ENCODE measurements at places on chromosomes 16 and 17.

DNA sequence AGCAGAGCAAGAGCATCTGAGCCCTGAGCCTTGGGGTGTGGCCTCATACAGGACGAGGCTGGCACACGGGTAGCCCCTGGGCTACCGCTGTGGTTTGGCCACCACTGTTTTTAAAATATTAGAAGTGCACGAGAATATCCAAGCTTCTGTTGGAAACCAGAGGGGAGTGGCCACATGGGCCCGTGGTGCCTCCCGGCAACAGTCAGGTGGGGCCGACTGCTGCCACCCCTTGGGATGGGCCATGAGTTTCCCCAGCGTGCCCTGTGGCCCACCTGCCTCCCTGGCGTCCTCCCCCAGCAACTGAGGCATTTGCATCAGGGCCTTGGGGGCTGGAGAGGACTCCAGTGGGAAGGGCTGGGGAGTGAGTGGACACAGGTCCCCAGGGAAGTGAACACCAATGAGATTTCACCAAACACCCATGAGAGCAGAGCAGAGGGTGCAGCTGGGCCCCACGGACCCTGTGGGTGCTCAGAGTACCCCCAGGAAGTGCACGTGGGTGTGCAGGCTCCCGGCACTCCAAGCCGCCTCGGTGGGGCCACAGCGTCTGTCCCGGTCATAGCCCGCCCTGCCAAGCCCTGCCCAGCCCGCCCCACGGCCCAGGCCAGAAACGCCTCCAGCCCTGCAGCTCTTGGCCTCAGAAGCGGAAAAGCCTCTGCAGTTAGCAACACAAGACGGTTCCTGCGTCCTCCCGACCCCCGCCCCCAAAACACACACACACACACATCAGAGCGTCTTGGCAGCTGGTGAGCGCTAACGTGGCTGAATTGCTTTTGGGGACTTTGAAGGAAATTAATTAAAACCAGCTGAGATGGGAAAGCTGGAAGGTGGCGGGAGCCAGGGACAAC is 22.7 kb downstream of the ZNF469 start:
- DNase-seq, result no peak

DNA sequence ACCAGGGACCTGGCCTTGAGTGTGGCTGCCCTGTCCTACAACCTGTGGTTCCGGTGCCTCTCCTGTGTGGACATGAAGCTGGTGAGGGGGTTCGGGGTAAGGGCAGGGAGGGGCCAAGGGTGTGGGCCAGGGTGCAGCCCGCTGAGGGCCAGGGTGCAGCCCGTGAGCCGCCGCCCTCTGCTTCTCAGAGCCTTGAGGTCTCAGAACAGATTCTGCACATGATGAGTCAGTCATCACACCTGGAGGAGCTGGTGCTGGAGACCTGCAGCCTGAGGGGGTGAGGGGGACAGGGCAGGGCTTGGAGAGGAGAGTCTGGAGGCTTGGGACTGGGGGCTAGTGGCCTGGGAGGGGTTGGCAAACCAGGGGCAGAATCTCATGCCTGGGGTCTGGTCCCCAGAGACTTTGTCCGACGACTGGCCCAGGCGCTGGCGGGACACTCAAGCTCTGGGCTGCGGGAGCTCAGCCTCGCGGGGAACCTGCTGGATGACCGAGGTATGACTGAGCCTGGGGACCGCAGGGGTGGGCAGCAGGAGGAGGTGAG is 2.2 kb downstream of the CARMIL2 start:
- DNase-seq, result no peak

- no peak for DNase-seq
Measured at GRCh38 chr17:4098521-4099209, 44.2 kb downstream of the ZZEF1 start.

DNA sequence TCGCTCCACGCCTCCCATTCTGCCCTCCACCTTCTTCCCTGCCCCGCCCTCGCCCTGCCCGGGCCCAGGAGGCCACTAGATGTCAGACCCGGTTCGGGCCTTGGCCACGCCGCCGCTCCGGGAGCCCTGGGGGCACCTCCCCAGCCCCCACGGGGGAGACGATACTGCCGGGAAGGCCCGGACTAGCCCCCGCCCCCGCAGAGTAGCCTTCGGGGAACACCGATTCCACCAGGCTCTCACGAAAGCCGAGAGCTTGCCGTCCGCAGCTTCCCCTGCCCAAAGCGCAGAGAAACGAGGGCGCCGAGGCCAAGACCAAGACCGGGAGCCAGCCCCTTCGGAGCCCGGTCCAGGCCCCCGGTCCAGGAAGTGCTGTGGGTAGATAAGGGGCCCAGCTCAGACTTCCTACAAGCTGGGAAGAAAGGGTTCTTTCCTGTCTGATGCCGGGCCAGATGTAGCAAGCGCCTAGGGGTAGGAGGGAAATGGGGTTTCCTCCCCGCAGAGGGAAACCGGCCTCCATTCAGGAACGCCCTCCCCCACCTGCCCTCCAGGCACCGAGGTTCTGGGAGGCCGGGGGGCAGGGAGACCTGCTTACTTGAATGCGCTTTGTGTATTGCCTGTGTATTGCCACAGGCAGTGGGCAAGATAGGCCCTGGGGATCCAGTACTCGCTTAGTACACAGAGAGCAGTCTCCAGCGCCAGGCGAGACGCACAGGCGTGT is 806 bp upstream of the CYB561 start:
- DNase-seq, result peak; percentile 63

GRCh38 chr17:5472511-5472910 is 3.7 kb upstream of the DHX33 start:
- no peak for DNase-seq

DNA sequence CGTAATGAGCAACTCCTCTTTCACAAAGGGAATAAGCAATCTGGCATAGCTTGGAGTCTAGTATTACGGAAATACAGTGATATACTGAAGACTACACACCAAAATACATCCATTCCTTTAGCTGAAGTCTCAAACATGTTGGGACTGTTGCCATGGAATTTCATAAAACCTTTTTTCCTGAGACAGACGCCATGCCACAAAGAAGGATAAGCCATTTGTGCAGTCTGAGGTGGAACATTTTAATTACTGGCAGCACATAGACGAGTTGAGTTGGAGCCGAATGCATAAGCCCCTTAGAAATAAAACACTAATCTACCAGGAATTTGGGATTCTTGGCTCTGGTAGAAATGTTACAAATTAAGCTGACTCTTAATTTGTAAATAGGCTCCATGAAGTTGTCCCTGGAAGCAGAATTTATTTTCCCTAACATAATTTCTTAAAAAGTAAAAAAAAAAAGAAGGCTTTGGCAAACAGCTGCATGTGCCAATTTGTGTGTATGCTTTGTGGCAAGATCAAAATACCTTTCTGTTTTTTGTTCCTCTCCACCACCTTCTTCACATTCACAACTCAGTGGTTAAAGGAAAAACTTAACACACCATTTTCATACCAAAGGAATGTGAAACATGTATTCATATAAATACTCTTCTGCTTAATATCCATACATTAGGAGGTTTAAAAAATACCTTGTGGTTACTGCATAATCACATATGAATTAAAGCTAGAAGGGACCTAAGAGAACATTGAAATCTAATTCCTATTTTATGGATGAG is 25.5 kb downstream of the GRB7 start:
- no peak for DNase-seq

All from SK-N-MC (cell line).